ENCODE measurements at places on chromosomes 11 and 22. TPM values are rescaled to one million over a fixed set of nuclear protein-coding genes. Genes with fewer than 3 reads are reported as not detected.

The CBLIF gene
- not detected for total RNA-seq

The FGF3 gene
- total RNA-seq = not detected

The VSIG2 gene
- total RNA-seq = 0.74 TPM

The TTC36 gene
- 0.75 TPM for total RNA-seq

The PKDREJ gene
- not detected for total RNA-seq

The MMP27 gene
- total RNA-seq = not detected

The RASSF10 gene
- total RNA-seq = 0.06 TPM

The OR51G1 gene
- total RNA-seq = not detected

The NLRP10 gene
- not detected for total RNA-seq

GRCh38 chr11:69689484-69690319 is 14.1 kb downstream of the FGF19 start:
- no peak overlapping the region for H3K27ac ChIP-seq
- no peak overlapping the region for H3K4me3 ChIP-seq
- H3K36me3 ChIP-seq = no peaks in the 10 kb centered on the region
- no peaks in the 10 kb centered on the region for H3K4me1 ChIP-seq
- no peak for DNase-seq

- no peaks in the 10 kb centered on the region for H3K36me3 ChIP-seq
- no peaks in the 10 kb centered on the region for H3K4me1 ChIP-seq
- H3K27me3 ChIP-seq = no peaks in the 10 kb centered on the region
- DNase-seq = no peak
- no peak overlapping the region for H3K27ac ChIP-seq
Measured at GRCh38 chr22:39092111-39092862, 4.8 kb upstream of the APOBEC3H start.

DNA sequence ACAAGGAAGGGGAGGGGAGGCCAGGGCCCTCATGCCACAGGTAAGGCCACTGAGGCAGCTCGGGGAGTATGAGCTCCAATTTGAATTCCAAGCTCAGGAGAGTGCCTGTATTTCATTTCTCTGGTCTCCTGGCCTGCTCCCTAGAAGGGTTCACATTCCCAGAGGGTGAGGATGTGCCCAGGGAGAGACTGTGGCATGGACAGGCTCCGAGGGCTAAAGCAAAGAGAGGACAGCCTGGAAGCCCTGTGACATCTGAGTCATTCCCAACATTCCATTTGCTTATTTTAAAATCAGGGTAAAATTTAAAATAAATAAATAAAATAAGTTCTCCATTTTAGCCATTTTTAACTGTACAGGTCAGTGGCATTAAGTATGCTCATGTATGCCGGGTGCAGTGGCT is 18.6 kb upstream of the FOLR1 start:
- H3K27ac ChIP-seq = no peak overlapping the region
- no peak for DNase-seq
- no peaks in the 10 kb centered on the region for H3K36me3 ChIP-seq
- H3K27me3 ChIP-seq = no peaks in the 10 kb centered on the region
- H3K4me1 ChIP-seq = no peaks in the 10 kb centered on the region
- no peak overlapping the region for H3K4me3 ChIP-seq

DNA sequence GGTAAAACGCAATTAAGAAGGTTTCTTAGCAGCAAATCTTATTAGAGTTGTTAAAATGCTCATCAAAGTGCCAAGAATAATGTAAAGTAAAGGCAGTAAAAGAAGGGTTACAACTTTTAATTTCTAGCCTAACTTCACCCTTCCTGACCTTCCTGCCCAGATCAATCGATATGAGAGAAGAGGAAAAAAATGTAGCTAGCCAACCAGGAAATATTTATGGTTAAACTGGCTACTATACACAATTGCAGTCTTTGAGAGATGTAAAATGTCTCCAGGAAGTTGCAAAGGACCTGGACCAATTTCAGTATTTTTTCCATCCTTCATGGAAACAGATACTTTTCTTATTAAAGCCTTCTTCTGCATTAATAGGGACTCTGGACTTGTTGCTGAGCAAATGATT is 141.8 kb upstream of the CCDC90B start:
- H3K27me3 ChIP-seq = no peaks in the 10 kb centered on the region
- H3K4me1 ChIP-seq = no peaks in the 10 kb centered on the region
- H3K36me3 ChIP-seq = no peaks in the 10 kb centered on the region
- H3K27ac ChIP-seq = no peak overlapping the region

DNA sequence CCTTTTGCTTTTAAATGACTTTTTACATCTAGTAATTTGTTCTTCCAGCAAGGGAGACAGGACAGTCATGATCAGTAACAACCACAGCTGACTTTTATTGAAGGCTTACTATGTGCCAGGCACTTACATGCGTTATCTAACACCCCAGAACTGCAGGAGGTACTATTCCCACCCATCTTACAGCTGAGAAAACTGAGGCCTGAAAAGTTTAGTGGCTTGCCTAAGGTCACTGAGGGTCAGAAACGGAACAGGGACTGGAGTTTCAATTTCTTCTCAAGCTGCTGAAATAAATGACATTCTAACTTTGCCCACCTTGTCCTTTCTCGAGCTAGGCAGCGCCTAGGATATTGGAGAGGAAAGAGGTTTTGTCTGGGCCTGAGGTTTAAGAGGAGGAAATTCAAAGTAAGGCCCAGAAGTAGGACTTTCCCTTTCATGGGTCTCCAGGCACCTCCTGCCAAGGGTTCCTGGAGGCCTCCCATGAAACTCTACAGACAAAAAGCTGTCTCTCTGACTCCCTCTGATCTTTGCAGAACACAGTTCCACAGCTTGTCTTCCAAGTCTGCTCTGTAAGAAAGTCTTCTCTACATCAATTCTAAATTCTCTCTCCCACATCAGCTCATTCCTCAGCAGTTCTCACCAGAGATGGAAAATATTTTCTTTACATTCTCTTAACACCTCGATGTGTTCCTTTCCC is 102.2 kb downstream of the NAT10 start:
- H3K27ac ChIP-seq = no peak overlapping the region
- H3K36me3 ChIP-seq = no peaks in the 10 kb centered on the region
- no peaks in the 10 kb centered on the region for H3K27me3 ChIP-seq
- no peak overlapping the region for H3K4me3 ChIP-seq
- H3K4me1 ChIP-seq = no peaks in the 10 kb centered on the region

DNA sequence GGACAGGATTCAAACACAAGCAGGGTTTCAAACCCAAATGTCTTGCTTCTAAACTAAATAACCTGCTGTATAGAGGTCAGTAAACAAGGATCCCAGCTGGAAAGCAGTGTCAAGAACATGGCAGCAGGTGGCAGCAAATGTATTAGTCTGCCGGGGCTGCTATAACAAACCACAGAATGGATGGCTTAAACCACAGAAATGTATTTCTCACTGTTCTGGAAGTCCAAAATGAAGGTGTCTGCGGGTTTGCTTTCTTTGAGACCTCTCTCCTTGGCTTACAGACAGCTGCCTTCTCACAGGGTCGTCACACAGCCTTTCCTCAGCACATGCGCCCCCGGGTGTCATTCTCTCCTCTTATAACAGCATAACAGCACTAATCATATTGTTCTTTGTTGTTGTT is 65.1 kb upstream of the LRRC55 start:
- peak; percentile 11 for DNase-seq
- no peak overlapping the region for H3K27ac ChIP-seq
- no peaks in the 10 kb centered on the region for H3K27me3 ChIP-seq
- no peaks in the 10 kb centered on the region for H3K4me1 ChIP-seq
- H3K4me3 ChIP-seq = no peak overlapping the region
- no peaks in the 10 kb centered on the region for H3K36me3 ChIP-seq

GRCh38 chr11:46414466-46414796 is 22.9 kb upstream of the CHRM4 start:
- H3K4me3 ChIP-seq = no peak overlapping the region
- no peaks in the 10 kb centered on the region for H3K27me3 ChIP-seq
- DNase-seq = no peak
- H3K36me3 ChIP-seq = no peaks in the 10 kb centered on the region
- no peaks in the 10 kb centered on the region for H3K4me1 ChIP-seq
- no peak overlapping the region for H3K27ac ChIP-seq

DNA sequence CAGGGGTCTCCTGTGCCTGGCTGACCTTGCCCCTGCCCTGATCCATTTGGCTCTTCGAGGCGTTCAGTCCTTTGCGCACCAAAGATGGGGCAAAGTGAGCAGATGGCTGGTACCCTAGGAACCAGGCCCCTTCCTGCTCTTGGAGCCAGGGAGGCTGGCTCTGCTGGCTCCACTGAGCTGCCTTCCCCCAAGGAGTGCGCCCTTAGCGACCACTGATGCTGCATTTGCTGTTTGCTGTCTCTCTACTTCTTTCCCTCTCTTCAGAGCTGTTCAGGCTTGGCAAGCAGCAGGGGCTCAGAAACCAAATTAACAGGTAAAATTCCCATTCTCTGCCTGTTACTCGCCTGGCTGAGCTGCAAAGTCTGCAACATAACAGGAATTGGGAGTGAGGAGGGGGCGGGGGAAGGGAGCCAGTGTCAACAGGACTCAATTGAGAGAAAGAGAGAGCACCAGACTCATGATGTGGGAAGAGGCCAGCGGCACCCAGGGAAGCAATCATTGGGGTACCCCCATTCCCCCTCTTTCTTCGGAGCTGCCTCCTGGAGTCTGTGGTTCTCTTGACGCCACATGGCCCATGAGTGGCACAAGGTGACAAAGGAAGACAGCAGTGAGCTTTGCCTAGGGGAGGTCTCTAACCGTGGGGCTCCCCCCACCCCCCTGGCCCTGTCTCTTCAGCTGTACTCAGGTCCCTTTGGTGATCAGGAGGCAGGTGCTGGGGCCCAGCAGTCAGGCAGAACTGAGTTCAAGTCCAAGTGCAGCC is 102.3 kb downstream of the TP53I11 start:
- no peaks in the 10 kb centered on the region for H3K27me3 ChIP-seq
- no peak for DNase-seq
- no peak overlapping the region for H3K4me3 ChIP-seq
- H3K27ac ChIP-seq = no peak overlapping the region

GRCh38 chr11:84923489-84923888 is 703.7 kb downstream of the DLG2 start:
- H3K36me3 ChIP-seq = no peaks in the 10 kb centered on the region
- no peaks in the 10 kb centered on the region for H3K4me1 ChIP-seq
- no peak overlapping the region for H3K4me3 ChIP-seq

GRCh38 chr22:32236970-32237369 is 18.2 kb downstream of the SLC5A4 start:
- no peaks in the 10 kb centered on the region for H3K27me3 ChIP-seq
- no peaks in the 10 kb centered on the region for H3K4me1 ChIP-seq
- no peak overlapping the region for H3K4me3 ChIP-seq

DNA sequence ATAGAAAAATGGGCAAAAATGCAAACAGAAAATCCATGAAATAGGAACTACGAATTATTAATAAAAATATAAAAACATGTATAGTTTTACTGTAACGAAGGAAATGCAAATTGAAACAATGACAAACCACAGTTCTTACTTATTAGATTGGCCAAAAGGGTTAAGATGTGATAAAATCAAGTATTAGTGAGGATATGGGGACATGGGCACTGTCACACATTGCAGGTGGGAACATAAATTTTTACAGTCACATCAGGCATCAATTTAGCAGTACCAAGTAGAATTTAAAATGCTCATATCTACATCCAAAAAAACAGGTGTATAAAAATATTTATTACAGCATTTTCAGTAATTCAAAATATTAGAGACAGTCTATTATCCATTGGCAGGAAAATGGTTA is 353.2 kb upstream of the API5 start:
- no peaks in the 10 kb centered on the region for H3K4me1 ChIP-seq
- no peaks in the 10 kb centered on the region for H3K27me3 ChIP-seq
- DNase-seq = no peak
- no peak overlapping the region for H3K27ac ChIP-seq

- H3K27me3 ChIP-seq = no peaks in the 10 kb centered on the region
- H3K27ac ChIP-seq = no peak overlapping the region
Measured at GRCh38 chr11:19963697-19964387, 196.4 kb downstream of the DBX1 start.

DNA sequence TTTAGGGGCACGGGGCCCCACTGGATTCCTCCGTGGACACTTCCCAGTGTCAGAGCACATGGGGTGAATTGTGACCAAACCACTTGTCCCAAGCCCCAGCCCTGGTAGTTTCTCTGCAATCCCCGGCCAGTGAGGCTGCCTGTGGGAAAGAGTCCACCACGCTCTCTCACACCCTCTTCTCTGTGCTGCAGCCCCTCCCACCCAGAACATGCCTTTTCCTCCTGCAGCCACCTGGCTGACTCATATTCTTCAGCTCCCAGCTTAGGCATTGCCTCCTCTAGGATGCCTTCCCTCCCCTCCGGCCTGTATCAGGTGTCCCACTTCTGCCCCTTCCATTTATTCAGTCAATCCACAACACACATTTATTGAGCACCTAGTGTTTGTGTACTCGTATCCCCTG is 5.4 kb upstream of the RPS6KB2 start:
- H3K4me1 ChIP-seq = peaks cover 18% of the 10 kb centered on the region
- no peaks in the 10 kb centered on the region for H3K36me3 ChIP-seq
- no peak overlapping the region for H3K4me3 ChIP-seq
- H3K27ac ChIP-seq = no peak overlapping the region

- H3K4me3 ChIP-seq = no peak overlapping the region
- no peaks in the 10 kb centered on the region for H3K36me3 ChIP-seq
- H3K27ac ChIP-seq = no peak overlapping the region
- H3K27me3 ChIP-seq = no peaks in the 10 kb centered on the region
- no peaks in the 10 kb centered on the region for H3K4me1 ChIP-seq
Measured at GRCh38 chr11:27973851-27974536, 134.0 kb downstream of the KIF18A start.

DNA sequence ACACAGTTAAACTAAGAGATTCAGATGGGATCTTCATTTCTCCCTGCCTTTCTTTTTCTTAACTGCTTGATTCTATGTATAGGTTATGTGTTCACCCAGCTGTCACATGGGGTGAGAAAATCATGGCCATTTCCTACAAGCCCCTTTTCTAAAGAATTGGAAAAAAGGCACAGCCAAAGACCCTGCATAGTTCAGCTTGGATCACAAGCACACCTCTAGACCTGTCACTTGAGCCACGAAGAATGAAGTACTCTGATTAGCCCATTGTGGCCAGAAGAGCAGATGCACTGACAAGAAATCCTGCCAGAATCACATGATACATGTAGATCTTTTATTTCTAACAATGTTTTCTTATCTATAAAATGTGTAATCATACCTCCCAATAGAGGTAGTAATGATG is 69.7 kb downstream of the RAB38 start:
- DNase-seq = no peak
- no peaks in the 10 kb centered on the region for H3K36me3 ChIP-seq

- H3K4me1 ChIP-seq = no peaks in the 10 kb centered on the region
- no peaks in the 10 kb centered on the region for H3K27me3 ChIP-seq
- no peaks in the 10 kb centered on the region for H3K36me3 ChIP-seq
Measured at GRCh38 chr22:50084080-50084477, 1.1 kb downstream of the MLC1 start.

GRCh38 chr11:31421820-31422219 is 52.2 kb downstream of the DNAJC24 start:
- H3K4me1 ChIP-seq = no peaks in the 10 kb centered on the region
- H3K4me3 ChIP-seq = no peak overlapping the region
- H3K27ac ChIP-seq = no peak overlapping the region
- H3K36me3 ChIP-seq = no peaks in the 10 kb centered on the region
- DNase-seq = no peak

DNA sequence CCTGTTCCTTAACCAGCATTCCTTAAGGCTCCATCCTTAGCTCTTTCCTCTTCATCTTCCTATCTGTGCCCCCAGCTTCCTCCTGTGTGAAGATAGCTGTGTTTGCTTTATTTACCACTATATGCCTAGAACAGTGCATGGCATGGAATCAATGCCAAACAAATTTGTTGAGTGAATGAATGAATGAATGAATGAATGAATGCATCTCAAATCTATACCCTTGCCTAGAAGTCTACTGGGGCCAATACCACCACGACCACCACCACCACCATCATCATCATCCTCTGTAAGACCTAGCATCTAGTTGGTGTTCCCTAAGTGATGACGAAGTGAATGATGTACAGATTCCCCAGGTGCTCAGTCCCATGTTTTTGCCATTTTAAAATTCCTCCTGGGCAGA is 819 bp upstream of the OTOG start:
- DNase-seq = no peak
- peaks cover 6% of the 10 kb centered on the region for H3K4me1 ChIP-seq
- no peak overlapping the region for H3K27ac ChIP-seq
- H3K4me3 ChIP-seq = no peak overlapping the region
- H3K36me3 ChIP-seq = no peaks in the 10 kb centered on the region

All from pancreas (tissue), 10 donors.